ENCODE measurements at places on chromosomes 16 and 17.

- DNase-seq = no peak
Observed at GRCh38 chr16:49312389-49312985, 30.8 kb upstream of the CBLN1 start.

DNA sequence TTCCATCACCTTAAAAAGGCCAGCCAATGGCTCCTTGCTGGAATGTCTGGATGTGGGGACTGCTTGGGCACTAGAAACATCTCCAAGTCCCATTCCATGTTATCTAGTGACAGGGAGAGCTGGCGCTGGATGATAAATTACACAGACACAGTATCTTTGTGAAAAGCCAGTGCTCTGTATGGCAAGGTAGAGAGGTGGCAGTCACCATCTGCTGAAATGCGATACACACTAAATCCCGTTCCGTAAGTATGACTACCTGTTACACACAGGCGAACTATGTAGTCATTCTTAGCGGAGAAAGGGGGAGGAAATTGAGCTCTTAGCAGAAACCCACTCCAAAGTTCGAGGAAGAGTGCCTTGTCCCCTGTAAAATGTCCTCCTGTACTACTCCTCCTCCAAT lies 81.0 kb upstream of the MYOCD start:
- DNase-seq = no peak

DNA sequence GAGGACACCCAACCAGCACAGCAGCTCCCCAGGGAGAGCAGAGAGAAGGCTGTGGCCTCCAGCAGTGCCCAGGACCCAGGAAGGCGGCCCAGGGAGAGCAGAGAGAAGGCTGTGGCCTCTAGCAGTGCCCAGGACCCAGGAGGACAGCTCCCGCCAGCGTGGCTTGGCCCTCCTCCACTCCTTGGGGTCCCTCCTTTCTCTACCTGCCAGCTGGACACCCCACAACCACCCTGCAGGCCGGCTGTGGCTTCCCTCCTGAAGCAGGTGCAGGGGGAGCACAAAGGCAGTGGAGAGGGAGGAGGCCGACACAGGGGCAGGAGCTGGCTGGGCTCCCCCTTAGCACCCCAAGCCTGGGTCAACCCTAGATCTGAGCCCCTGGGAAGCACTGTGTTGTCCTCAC lies 54.1 kb upstream of the FASN start:
- no peak for DNase-seq

- DNase-seq = no peak
Observed at GRCh38 chr17:53680745-53681144, 142.0 kb upstream of the KIF2B start.

DNA sequence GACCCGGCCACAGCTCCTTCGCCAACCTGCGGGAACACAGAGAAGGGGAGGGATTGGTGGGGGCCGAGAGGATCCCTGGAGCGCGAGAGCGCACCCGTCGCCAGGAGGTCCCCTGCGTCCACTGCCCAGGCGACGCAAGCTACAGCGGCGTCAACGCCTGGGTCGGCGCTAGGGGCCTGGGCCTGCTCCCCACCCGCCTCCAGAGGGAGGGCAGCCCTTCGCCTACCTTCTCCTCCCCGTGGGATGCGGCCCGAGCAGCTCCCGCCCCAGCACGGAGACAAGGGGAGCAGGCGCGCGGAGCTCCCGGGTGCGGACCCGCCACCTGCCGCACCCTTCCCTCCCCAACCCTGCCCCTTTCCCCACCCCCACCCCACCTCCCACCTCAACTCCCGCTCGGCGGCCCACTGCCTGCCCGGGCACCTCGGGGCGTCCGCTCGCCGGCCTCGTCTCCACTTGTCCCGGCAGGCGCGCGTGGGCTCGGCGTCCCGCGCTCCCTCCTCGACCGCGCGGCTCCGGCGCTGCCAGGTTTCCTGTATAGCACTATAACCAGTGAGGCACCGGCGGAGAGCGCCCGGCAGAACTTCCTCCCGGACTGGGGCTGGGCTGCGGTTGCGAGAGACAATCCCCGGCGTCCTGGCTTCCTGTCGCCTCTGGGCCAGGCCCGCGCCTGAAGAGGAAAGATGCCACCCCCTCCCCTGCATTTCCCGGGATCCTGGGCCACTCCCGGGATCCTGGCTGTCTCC lies 119.1 kb upstream of the SMURF2 start:
- no peak for DNase-seq

- peak; percentile 66 for DNase-seq
Observed at GRCh38 chr16:85249418-85250146, 137.3 kb upstream of the CIBAR2 start.

DNA sequence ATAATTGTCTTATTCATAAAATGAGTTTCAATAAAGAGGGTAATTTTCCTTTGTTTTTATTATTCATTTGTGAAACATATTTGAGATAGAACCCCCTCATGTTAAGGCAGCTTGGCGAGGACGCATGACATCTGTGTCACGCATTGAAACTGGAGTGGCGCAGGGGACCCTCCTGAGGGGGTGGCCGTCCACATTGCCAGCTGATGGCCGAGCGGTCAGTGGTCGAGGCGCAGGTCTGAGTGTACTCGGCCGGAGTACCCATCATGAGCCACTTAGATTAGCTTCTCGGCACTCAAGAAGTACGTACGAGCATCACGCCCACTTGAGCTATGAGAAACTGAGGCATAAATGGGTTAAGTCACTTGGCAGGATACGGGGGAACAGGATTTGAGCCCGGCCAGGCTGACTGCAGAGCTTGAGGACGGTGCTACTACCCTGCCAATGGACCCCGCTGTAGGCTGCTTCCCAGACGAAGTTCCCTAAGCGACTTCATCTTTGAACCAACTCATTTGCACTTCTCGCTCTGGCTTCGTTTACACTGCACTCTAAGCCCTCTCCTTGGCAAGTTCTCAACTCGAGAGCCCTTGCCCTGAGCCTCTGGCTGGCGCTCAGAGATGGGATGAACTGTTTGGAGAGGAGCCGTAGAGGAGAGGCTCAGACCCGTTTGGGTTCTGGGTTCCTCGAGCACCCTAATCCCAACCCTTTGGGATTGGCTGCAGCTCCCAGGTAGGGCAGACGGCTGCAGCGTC lies 91.8 kb downstream of the SDK2 start:
- DNase-seq = no peak

DNA sequence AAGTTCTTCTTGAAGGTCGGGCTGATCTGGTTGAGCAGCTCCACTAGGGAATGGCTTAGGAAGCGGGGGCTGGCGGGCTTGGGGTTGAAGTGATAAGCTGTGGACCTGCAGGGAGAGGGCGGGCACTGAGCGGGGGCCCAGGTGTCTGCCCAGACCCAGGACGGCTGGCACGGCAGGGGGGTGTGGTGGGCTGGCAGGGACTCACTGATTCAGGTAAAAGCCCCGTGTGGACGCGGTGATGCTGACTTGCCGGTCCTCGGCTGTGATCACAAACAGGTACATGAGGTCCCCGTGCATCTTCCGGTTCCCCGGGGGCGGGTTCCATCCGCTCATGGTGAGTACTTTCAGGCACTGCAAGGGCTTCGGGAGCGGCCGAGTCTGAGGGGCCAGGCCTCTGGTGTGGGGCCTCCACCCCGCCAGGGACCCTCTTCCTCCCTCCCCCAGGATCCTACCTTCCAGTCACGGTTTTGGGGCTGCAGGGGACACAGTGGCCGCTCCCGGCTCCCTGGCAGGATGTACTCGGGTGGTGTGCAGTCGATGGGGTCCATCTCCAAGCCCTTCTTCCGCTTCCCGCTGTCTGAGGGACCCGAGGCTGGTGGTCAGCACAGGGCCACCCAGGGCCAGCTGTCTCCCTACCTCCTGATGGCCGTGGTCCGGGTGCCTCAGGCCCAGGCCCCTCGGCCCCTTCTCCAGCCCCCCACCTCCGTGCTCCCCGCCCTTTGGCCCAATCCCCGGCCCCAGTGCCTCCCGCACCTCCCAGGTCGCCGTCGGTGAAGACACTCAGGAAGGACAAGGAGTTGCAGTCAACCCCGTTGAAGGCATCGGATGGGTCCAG lies 10.2 kb downstream of the CLUH start:
- no peak for DNase-seq

DNA sequence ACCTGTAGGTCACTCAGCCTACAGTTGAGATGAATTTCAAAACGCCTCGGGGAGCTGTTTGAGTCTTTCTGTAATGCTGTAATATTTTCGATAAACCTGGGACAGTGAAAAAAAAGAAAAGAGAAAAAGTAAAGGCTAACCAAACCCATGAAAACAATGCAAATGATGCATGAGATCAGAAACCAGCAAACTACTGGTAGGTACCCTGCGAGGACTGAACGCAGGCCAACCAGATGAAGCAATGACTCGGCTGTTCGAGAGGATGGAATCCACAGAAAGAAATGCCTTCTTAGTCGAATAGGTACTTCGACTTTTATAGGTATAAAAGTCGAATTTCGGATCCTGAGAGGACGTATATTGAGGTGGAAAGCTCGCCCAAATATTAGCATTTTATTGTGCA lies 509 bp upstream of the ATAD5 start:
- DNase-seq = no peak

GRCh38 chr17:72307836-72308235 lies 187.0 kb downstream of the SOX9 start:
- no peak for DNase-seq

GRCh38 chr16:85347213-85347591 lies 234.9 kb upstream of the CIBAR2 start:
- DNase-seq = no peak

DNA sequence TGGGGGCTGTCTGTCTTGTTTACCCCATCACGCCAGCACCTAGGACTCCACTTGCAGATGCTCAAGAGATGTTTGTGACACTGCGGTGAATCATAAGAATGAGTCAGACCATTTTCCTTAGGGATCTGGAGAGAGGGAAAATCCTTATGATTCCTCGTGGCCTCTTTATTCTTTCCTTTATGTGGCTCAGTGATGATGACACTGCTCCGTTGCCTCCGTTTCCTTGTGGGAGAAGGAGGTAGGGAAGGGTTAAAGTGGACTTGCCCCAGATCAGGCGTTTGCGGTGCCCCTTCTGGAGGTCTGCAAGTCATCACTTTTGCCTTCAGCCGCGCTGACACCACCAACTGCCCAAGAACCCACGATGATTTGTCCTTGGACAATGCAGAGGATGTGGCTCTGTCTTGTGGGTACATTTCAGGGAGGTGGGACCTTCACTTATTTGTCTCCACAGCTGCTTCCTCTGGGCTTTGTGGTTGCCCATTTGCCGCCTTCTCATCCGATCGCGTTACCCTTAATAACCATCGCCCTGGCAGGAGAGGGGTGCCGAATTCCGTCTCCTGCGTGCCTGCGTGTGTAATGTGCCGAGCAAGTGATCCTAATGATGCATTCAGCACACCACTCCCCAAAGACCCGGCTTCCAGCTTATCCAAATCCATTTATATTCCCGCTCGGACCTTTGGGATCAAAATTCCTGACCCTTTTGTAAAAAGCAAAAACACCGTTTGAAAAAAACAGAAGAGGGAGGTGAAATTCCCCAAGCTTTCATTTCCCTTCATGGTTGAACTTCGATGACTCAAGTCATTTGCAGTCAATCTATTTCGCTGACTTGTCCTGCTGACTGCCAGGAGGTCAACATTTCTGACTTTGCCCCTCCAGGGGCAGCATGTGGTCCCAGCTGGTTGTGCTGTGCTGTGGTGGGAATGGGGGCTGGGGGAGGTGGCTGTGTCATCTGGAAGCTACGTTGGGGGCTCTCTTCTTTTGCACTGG lies 87.2 kb upstream of the IRX3 start:
- DNase-seq = no peak

GRCh38 chr16:6059671-6060070 lies 962.1 kb upstream of the EEF2KMT start:
- DNase-seq = no peak

DNA sequence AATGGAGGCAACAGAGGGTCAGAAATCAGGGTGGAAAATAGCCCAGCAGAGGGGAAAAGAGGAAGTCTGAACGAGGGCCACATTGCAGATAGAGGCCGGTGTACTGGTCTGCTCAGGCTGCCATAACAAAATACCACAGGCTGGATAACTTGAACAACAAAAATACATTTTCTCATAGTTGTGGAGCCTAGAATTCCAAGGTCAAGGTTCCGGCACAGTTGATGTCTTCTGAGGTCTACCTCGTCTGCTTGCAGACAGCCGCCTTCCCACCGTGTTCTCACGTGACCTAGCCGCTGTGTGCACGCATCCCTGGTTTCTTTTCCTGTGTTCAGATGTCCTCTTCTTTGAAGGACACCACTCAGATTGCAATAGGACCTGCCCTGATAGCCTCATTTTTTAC lies 249.4 kb downstream of the WWOX start:
- no peak for DNase-seq

DNA sequence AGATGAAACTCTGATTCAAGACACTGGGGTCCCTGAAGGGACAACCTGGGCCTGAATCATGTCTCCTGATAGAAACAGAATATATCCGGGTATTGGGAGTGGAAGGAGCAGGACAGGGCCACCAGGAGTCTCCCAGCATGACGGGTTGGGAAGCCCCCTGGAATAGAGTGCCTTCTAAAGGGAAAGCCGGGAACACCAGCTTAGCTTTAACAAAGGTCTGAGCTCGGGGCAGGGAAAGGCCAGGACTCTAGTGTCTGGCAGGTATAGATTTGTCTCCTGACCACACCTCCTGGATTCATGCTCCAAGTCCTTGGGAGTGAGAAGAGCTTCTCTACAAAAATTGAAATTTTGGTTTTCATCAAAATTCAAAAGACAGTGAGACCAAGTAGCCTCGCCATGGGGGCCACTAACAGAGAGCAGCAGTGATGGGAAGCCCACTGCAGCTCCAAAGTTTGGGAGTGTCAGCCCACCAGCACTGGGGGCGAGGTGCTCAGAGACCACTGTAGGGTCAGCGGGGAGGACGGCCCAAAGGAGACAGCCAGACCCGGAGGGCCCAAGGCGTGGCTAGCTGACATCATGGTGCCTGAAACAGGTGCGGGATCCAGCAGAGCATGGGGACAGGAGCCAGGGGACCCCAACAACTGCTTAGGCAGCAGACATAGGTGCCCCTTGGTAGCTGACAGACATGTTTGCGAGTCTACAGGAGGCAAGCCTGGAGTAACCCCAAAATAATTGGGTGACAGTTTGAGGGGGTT lies 81.0 kb downstream of the C16orf78 start:
- no peak for DNase-seq

DNA sequence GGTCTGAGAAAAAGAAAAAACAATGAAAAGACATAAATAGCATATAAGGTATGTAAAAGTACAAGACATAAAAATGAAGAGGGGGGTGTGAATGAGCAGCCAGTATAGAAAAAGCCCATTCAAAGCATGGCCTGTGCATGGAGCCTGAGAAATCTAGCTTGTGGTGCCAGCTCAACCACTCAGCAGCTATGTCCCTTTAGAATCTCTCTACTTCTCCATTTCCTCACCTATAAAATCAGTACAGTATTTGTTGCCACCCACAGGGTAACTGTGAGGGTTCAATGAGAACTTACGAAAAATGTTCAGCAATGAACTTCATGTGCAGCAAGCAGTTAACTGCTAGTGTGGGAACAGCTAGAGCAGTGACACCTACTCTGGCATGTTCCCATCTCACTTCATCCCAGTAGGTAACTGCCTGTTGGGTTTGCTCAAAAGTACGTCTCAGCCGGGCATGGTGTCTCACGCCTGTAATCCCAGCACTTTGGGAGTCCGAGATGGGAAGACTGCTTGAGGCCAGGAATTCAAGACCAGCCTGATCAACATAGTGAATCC lies 15.3 kb downstream of the CYTH1 start:
- no peak for DNase-seq

GRCh38 chr17:21014498-21014897 lies 28.3 kb downstream of the USP22 start:
- DNase-seq = no peak
